Lower lobe of right lung (tissue), 2 donors: ENCODE measurements at places on chromosomes 6 and 20. TPM values are rescaled to one million over a fixed set of nuclear protein-coding genes. Genes with fewer than 3 reads are reported as not detected.
A peak's percentile ranks its signal among the peaks of the same experiment; 100 is the strongest.

Gene TAGAP
- 17.1 TPM for total RNA-seq

Gene COL19A1
- not detected for total RNA-seq

Gene TRIM40
- not detected for total RNA-seq

Gene TTLL9
- 5.9 TPM for total RNA-seq

Gene HFE
- 12.4 TPM for total RNA-seq

Gene PAX1
- total RNA-seq, result not detected

DNA sequence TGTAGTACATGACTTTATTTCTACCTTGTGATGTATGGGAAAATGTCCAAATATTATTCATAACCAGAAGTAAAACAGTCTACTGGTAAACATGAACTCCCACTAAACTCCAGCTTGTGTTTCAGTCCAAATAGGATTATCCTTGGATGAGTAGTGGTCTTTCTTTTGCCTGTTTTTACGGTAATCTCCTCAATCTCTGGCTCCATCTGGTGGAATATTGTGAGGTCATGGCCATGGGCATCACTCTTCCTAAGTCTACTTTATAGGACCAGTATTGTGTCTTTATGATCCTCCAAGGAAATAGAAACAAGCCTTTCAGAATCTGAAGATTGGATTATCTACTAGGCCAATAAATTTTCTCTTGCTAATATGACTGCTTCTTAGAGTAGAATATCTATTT is 505.0 kb downstream of the BMP2 start:
- DNase-seq, result no peak

DNA sequence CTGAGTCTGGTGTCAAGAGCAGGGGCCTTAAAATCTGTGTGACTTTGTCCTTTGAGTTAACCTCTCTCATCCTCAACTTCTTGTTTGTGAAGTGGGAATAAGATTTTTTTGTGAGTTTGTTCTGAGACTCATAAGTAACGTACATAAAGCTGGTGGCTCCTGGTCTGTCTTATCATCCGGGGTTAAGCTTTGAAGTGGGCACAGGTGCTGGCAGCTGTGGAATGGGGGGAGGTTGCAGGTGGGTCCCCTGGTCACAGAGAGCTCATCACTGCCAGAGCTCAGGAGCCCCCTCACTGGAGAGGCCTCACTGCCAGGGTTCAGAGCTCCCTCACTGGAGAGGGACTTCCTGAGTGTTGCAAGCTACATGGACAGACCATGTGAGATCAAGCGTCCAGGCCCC is 174.1 kb downstream of the NRN1 start:
- DNase-seq, result no peak

DNA sequence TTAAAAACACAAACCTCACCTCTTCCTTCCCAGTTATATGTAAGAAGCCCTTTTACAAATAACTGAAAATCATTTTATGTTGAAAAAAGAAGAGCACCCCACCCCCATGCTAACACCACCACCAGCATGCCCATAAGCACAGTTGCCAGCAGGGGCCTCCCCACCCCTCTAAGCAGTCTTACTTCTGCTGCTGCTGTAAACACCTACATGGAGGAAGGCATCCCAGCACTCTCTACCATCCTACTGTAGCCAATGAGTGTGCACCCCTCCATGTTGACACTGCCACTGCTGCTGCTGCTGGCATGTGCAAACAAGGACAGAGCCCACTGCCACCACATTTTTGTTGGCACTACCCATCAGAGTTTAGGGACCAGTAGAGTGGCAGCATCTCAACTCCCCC is 49.6 kb upstream of the PHIP start:
- DNase-seq, result peak; percentile 32

- no peak for DNase-seq
These were observed 119.4 kb downstream of the ZFAND3 start for GRCh38 chr6:37938909-37939308.

- DNase-seq, result no peak
These were observed 55.6 kb downstream of the FRK start for GRCh38 chr6:116004841-116005815.

GRCh38 chr6:25692472-25692871 is 40.5 kb downstream of the SCGN start:
- no peak for DNase-seq

- no peak for DNase-seq
These were observed 10.8 kb upstream of the WTAP start for GRCh38 chr6:159716247-159717096.

- DNase-seq, result no peak
These were observed 20.9 kb downstream of the PKIG start for GRCh38 chr20:44603327-44603726.

DNA sequence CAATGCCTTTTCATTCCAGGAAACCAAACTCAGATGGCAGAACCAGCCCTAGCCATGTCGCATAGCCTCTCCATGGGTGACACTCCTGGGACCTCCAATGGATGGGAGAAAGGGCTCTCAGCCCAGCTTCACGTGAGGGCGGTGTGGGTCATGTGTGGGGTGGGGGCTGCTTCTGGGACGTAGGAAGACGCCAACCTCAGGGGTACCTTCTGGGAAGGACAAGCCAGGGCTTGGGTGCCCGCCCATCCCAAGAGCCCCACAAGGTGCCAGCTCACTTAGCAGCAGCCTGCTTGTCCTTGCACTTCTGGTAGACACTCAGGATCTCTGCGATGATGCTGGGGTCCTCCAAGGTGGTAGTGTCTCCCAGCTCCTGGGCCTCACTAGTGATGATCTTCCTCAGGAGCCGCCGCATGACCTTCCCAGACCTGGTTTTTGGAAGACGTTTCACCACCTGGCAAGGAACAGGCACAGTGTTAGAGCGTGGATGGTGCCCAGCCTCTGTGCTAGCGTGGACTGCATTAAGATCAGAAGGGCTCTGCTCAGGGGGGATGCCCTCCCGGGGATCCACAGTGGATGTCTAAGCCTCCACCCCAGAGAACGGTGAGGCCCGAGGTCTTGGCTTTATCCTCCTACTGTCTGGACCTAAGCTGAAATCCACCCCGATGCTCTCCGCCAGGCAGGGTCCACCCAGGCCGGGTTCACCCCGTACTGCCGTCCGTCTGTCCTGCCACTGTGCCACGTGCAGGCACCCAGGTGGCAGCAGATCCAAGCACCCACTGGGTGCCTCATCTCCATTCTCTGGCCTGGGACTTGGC is 15.1 kb upstream of the APMAP start:
- no peak for DNase-seq

- DNase-seq, result peak; percentile 35
These were observed 28.9 kb upstream of the BHLHE23 start for GRCh38 chr20:63035603-63036185.

DNA sequence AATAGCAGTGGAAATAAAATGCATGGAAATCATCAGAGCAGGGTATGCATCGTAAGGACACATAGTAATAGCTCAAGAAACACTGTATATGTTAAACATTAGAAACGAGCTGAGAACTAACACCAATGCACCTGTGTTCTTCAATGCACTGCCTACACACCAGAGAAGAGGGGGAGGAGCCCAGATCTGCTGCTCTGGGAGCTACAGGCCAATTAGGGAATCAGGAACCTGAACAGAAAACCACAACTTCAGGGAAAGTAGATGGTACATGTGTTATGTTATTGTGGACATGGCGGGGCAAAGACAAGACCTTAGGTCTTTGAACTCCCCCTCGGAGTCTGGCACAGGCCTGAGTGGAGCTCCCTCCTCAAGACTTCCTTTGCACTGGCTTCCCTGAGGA is 39.7 kb downstream of the RIPOR3 start:
- DNase-seq, result no peak

DNA sequence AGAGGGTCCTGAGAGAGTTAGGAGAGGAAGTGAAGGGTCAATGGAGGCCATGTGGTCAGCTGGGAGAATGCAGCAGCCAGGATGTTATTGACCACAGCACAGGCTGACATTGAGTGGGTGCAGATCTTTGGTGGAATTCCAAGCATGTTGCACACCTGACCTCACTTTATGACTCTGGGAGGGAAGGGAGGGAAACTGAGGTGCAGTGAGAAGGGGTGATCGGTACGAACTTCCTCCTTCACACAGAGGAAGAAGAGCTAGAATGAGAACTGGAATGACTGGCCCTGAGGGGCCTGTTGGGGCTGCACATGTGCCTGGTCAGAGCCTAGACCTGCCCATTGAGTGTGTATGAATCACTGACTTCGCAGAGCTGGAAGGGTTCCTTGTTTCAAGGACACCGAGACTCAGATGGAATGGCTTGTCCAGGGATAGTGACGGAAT is 9.8 kb downstream of the FAM83D start:
- no peak for DNase-seq

DNA sequence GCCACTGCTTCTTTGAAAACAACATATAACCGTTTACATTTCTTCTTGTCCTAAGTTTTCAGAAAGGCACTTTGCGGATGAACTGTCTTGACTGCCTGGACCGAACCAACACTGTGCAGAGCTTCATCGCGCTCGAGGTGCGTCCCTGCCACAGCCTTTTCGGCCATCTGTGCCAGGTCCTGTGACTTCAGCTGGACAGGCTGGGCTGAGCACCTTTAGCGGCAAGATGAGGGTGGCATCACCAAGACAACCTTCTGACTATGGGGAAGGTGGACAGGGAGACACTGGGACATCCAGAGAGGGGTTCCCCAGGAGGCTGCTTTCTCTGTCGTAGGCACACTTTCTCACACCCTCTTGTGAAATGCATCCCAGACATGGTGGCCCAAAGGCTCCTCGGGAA is 82.1 kb downstream of the SYNJ2 start:
- DNase-seq, result no peak

DNA sequence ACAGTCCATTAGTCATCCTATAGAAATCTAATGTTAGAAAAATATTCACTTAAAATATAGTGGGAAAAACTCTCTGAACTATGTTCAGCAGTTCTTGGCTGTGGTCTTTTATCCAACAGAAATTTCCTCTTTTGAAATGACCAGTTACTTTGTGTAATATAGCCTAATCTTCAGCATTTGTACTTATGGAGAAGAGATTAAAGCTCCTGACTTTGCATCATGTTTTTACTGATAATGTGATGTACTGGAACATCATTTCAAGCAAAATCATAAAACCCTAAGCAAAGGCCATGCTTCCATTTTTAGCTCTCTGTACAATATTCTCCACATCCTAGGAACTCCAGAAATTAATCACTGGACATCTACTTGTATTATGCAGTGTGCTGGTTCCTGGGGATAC is 430.8 kb upstream of the RUNX2 start:
- no peak for DNase-seq

- DNase-seq, result no peak
These were observed 28.6 kb upstream of the ARFGEF2 start for GRCh38 chr20:48892891-48893290.

DNA sequence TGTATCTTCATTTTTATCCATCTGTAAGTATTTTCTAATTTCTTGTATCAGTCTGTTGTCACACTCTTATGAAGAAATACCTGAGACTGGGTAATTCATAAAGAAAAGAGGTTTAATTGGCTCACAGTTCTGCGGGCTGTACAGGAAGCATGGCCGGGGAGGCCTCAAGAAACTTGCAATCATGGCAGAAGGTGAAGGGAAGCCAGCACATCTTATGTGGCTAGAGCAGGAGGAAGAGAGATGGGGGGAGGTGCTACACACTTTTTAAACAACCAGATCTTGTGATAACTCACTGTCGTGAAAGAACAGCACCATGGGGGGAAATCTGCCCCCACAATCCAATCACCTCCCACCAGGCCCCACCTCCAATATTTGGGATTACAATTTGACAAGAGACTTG is 10.9 kb upstream of the BCKDHB start:
- no peak for DNase-seq

- no peak for DNase-seq
These were observed 74.2 kb downstream of the TOX2 start for GRCh38 chr20:43988867-43989266.

GRCh38 chr6:14000901-14001300 is 76.1 kb downstream of the RNF182 start:
- DNase-seq, result no peak

DNA sequence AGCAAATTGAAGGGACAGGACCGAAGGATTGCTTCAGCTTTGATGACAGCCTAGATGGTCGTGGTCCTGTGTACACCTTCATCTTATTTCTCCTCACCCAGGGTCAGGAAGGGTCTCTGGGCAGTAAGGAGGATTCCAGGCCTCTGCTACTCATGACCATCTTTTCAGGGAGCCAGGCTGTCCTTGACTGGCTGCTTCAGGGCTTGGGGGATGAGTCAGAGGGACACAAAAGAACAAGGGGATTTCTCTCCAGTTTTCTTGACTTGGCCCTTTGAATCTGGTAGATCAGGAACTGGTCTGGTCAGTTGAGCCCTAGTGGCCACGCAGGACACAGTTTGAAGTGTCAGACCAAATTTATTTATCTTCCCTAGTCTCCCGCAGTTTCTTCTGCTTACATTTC is 402.1 kb upstream of the CHD6 start:
- DNase-seq, result no peak

DNA sequence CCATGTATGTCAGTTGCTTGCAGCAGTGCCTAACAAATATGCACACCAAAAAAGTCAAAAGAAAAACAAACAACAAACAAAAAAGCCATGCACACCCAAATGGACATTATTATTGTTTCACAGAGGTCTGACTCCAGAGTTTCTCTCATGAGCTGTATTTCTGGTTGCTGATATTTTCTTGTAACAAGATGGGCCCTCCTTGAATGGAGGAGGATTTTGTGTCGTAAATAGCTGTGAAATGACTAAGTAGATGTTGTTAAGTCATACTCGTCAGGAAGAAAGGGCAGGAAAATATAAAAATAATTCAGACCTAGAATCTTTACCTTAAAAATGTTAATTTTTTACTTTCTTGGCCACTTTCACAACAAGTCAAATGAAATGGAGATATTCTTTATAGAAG is 96.0 kb downstream of the PLEKHG1 start:
- DNase-seq, result no peak

GRCh38 chr20:38665506-38666285 is 58.6 kb upstream of the SLC32A1 start:
- no peak for DNase-seq

DNA sequence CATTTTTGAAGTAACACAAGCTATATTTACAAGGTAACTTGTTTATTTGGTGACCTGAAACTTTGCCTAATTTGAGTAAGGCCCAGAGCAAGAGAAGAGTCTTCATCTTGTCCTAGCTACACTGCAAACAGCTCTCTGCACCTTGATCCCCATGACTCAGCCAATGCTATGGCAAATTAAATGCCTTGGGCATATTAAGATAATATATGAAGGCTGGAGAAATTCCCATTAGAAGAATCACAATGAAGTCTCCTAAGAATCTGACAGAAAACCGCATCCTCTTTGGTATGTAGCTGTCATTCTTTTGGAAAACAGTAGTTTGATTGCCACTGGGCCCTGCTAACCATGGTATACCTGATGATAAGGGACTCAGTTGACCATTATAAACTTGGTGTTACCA is 204.5 kb downstream of the UBE3D start:
- no peak for DNase-seq

- DNase-seq, result no peak
These were observed 160.4 kb upstream of the TAB2 start for GRCh38 chr6:149157126-149157525.

GRCh38 chr6:141561154-141561553 is 571.6 kb upstream of the GJE1 start:
- DNase-seq, result no peak

DNA sequence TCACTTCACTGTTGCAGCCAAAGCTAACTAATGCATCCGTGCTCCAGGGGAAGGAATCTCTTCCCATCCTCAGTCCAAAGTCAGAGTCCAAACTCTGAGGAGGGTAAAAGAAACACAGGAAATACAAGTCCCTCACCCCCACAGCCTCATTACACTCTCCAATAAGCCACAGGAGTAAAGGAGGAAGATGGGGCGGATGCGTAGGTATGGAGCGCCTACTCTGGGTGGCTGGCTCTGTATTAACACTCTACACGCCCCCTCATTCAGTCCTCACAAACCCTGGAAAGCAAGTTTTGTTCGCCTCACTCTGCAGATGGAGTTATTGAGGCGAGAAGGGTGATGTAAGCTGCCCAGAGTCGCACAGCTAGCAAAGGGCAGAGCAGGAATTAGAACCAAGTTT is 242.9 kb downstream of the NRN1 start:
- DNase-seq, result no peak
